ENCODE measurements at places on chromosomes 2 and 18. TPM values are rescaled to one million over a fixed set of nuclear protein-coding genes. Genes with fewer than 3 reads are reported as not detected.

Gene VWC2L
- not detected for total RNA-seq

Gene FER1L5
- total RNA-seq = 5.2 TPM

Gene KCNE4
- total RNA-seq = 0.30 TPM

Gene ZBTB14
- total RNA-seq = 9.4 TPM

Gene ICOS
- total RNA-seq = 1.4 TPM

Gene PPP1R1C
- total RNA-seq = not detected

Gene NDUFV2
- total RNA-seq = 118 TPM

Gene LCT
- total RNA-seq = not detected

Gene CTLA4
- 2.9 TPM for total RNA-seq

Gene CRYGD
- total RNA-seq = not detected

Gene CPS1
- total RNA-seq = 1.9 TPM

Gene OTX1
- total RNA-seq = 1.7 TPM

Gene ERMN
- total RNA-seq = 2.8 TPM

Gene ALKAL2
- total RNA-seq = 25.2 TPM

Gene TSPYL6
- not detected for total RNA-seq

Gene OSBPL6
- 5.2 TPM for total RNA-seq

Gene DSG1
- not detected for total RNA-seq

Gene MEP1B
- not detected for total RNA-seq

Gene UGT1A3
- total RNA-seq = not detected

Gene PFN4
- not detected for total RNA-seq
